NB4 (cell line): ENCODE measurements at places on chromosomes 3 and 15.

DNA sequence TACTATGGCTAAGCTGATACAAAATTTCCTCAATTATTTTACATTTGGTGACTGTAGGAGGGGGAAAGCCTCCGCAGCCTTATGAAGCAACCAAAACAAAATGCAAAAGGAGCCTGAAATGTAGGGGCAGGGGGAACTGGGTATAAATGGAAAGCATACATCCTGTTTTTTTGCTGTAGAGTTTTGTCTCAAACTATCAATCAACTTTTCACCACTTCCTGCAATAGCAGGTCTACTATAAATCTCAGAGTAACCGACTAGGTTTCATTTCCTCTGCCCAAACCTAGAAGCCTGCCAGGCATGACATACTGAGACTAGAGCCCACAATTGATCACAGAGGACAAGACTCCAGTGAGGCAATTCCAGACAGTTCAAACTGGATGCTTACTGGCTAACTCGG is 91.3 kb downstream of the SHQ1 start:
- peak; percentile 70 for DNase-seq

DNA sequence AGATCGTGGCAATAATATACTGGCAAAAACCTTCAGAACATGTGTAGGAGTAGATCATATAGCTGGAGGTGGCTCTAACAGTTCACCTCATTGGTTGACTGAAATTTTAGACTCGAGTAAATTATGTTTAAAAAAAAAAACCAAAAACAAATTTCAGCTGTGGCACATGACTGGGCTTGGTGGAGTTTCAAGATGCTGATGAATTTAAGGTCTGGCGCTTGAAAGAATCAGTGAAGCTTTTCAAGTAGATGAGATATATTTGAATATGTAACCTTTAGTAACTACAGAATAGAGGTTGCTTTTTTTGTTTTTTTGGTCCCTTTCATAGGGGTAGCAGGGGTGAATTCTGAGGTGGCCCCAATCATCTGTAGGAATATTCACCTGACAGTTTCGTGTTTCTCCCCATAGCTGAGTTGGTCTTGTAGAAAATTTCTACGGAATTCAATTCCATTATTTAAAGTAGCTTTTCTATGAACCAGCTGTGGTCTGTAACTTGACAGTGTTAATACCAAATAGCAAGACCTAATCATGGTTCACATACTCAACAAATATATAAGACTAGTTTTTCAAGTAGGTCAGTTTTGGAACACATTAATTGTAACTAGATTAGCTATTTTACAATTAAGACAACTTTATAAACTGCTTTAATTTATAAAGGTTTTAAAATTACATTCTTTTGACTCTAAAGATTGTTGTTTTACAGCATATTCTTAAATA is 65.6 kb downstream of the MAP4 start:
- DNase-seq, result no peak

GRCh38 chr3:126226374-126226773 is 46.0 kb upstream of the ALDH1L1 start:
- no peak for DNase-seq

- no peak for DNase-seq
Measured at GRCh38 chr3:124882816-124883747, 4.1 kb downstream of the ITGB5 start.

- DNase-seq, result peak; percentile 81
Measured at GRCh38 chr3:18098960-18099587, 326.1 kb downstream of the SATB1 start.

DNA sequence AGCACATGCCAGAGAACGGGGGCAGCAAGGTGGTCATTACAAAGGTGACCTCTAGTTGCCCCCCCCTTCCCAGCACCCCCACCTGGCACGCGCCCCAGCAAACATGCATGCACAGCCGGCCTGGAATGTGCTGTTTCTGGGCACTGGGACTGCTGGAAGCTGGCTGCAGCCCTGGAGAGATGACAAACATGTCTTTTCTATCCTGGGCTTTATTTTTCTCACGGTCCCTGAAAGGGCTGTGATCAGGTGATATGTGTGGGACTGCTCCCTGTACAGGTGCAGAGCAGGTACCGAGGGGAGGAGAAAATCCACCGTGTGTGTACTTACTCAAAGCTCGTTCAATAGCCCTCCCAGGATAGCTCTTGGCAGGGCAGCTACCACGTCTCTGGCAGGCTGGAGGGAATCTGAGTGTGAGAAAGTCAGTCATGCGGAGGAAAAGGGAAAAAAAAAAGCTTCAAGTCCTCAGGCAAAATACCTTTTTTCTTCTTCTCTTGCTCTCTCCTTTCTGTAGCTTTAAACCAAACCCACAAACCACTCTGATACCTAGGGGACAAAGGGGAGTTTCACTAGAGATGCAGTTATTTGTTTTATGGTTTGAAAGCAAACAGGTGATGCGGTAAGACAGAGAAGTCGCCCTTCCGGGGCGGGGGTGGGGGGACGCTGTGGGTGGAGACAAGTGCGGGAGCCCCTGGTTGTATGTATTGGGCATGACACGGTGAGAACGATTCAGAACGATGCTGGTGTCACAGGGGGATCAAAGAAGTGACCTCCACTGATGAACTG is 5.0 kb upstream of the HES1 start:
- DNase-seq, result no peak

DNA sequence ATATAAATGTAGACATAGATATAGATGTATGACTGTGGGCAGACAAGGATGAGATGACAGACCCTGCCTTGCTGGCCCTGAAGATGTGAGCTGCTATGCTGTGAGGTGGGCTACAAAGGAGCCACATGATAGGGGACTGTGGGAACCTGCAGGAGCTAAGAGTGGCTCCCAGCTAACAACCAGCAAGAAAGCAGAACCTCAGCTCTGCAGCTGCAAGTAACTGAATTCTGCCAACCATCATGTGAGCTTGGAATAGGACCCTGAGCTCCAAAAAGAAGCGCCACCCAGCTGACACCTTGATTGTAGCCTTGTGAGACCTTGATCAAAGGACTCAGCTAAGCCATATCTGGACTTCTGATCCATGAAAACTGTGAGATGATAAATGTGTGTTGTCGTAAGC is 123.3 kb upstream of the GRM7 start:
- DNase-seq, result no peak

GRCh38 chr3:111285184-111285538 is 213.5 kb downstream of the NECTIN3 start:
- no peak for DNase-seq

- no peak for DNase-seq
Measured at GRCh38 chr3:54905261-54905888, 22.5 kb downstream of the LRTM1 start.
